ENCODE measurements at places on chromosomes 6 and 20. TPM values are rescaled to one million over a fixed set of nuclear protein-coding genes. Genes with fewer than 3 reads are reported as not detected.

Gene ARMC12
- 1.2 TPM for total RNA-seq

Gene LRFN2
- total RNA-seq, result not detected

Gene SAMD3
- 5.1 TPM for total RNA-seq

Gene SYNGAP1
- total RNA-seq, result 8.0 TPM

Gene VSTM2L
- 5.3 TPM for total RNA-seq

Gene OSBPL2
- 23.3 TPM for total RNA-seq

Gene HDGFL1
- not detected for total RNA-seq

Gene ARFGAP1
- total RNA-seq, result 103 TPM

Gene PSMB9
- 42.3 TPM for total RNA-seq

Gene SLC22A2
- total RNA-seq, result not detected

Gene CST2
- not detected for total RNA-seq

Gene FAM209B
- total RNA-seq, result not detected

All from smooth muscle cell of trachea (primary cell).